Right lobe of liver (tissue), 6 donors: ENCODE measurements at places on chromosomes 3 and 15. TPM values are rescaled to one million over a fixed set of nuclear protein-coding genes. Genes with fewer than 3 reads are reported as not detected.

DNA sequence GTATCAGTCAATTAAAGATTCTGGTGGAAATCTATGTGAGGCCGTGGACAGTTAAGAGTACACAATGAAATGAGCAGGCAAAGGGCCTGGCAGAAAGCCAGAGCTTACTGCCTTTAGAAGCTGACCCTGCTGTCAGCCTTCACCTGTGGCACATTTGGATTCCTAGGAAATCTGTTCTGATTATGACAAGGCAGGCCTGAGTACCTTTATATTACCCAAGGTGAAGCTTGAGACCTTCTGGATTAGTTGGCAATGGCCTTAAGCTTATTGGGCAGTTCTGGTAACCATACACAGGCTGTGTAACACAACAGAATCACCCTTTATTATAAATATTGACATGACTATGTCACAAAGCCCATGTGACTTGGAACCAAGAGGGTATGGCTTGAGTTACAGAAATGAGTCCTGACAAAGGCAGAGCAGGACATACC is 43.2 kb downstream of the NBEAL2 start:
- DNase-seq, result peak; percentile 36

DNA sequence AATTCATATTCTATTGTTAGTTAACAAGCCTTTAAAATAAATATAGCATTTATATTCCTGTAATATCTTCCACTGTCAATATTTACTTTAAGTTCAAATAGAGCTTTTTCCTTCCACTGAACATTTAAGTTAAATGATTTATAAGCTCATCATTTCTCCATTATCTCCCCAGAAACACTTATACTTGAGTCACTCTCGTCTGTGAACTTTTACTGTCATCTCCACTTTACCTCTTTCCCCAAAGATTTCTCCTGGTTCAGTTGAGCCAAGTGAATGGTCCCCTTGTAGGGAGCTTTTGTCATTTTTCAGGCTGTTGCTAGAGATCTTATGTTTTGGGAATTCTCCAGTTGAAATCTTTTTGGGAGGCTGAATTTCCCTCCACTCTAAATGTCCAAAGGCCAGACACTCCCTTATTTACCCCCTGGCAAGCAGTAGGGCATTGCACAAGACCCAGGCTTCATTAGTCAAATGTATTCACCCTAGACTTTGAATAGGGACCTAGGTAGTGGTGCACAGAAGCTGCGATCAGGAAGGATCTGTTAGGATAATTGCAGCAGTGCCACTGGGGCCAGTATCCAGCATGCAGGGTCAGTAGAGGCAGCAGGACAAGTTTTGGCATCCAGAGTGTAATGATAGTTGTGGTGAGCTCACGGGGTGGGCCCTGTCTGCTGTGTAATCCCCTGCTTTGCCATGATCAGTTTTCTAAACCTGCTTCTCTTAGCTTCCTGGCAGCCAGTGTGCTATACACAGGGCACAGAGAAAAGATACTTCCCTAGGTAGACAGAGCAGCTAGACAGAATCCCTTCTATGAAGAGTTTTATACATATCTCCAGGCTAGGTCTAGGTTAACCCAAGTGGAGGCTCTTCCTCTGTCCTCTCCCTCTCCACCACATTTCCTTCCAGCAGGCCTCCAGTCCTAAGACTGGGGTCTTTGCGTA is 356.5 kb upstream of the SLCO3A1 start:
- DNase-seq, result peak; percentile 73

DNA sequence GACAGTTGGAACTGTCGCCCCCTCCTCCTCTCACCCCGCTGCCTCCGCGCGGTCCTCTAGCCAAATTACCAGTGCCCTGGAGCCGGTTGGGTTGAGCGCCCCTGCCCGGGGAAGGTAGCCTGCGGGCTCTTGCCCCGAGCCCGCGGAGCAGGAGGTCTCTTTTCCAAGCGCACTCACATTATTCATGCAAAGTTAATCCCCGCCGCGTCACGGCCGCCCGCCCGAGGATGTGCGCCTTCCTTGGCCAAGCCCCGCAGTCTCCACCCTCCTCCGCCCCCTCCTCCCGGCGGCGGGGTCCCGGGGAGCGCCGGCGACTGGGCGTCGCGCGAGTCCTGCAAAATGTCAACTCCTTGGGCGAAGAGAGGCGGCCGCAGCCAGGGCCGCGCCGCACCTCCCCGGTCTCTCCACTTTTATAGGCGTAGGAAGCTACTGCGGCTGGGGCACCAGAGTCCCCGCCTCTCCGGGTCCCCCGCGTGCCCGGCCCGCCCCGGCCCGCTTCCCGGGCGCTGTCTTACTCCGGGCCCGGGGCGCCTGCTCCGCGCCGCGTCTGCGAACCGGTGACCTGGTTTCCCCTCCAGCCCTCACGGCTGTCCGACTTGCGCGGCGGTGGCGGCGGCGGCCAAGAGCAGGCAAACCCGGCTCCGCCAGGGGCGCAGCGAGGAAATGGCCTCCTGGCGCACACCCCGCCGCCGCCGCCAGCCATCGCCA is at the start of gene THRB:
THRB (minus strand) TSS at position 233 of the 708 bp plus-strand sequence.
- peak; percentile 75 for DNase-seq

KIF15 gene
- total RNA-seq, result 0.25 TPM

P4HTM gene
- 10.8 TPM for total RNA-seq

GRCh38 chr3:111509308-111509707 is 32.7 kb upstream of the CD96 start:
- no peak for DNase-seq

DNA sequence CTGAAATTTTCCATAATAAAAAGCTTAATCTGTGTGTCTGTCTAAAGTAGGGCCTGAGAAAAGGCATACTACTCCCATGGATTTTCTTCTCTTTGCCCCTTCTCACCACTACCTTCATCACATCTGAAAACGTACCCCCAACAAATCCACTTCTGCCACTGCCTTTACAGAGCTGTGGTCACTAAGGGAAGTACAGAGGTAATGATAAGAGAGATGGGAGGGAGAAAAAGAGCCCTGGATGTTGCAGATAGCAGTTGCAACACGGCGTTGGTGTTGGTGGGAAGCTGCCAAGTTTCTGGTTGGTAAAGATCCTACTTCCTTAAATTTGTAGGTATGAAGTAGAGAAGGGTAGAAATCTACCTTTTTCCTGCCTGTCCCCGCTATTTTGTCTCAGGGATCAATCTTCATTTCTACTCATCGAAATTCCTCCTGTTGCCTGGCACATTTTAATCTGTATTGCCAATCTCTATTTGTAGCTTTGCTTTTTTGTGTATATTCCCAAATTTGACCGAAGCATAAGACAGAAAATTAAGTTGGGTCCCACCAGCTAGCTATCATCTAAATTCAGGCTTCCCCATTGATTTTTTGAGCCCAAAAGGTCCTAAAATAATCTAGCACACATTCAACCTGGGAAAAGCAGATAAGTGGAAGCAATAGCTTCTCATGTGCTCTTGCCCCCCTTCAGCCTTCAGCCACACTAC is 102.9 kb downstream of the TFDP2 start:
- no peak for DNase-seq

DNA sequence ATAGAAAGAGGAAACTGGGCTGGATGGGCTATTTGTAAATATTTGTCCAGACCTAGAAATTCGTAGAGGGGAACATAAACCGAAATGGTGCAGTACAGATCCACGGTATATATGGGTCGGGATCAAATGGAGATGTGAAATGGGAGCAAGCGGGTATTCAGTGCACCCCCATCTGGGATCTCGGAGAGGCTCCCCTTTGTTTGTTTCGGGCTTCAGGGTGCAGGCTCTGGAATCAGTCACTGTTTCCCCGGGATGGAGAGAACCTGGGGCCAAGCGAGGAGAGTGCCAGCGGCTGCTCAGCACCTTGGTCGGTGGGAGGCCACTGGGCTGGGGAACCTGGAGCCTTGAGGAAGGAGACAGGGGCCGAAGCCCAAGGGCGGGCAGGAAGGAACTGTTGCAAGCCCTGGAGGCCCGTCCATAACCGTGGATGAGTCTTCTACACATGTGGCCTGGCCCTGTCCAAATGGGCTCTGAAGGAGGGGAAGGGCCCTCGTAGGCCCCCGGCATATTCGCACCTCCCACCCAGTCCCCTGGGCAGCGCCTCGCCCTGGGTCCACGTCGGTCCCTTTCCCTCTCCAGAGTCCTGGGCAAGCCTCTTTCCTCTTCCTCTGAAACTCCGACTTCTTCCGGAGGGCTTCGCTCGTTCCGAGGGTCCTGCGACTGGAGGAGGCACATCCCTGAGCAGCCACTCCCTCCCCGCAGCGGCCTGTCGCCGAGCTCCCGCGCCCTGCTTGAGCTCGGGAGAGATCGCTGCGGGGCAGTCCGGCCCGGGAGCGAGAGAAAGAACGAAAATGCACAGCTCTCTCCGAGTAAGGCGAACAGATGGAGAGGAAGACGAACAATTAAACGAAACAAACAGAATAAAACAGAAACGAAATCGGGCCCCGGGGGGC is 3.0 kb downstream of the ISL2 start:
- DNase-seq, result no peak

DNA sequence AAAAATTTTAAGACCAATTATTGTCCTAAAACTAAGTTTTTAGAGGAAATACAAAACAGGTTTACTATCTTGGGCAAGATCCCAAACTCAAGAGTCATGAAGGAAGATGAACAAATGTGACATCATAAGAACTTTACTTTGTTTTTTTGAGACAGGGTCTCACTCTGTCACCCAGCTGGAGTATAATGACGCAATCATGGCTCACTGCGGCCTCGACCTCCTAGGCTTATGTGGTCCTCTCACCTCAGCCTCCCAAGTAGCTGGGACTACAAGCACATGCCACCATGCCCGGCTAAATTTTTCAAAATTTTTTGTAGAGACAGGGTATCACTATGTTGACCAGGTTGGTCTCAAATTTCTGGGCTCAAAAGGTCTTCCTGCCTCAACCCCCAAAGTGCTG is 69.3 kb downstream of the PCSK6 start:
- no peak for DNase-seq

- DNase-seq, result no peak
These were observed 102.9 kb upstream of the ARHGEF3 start for GRCh38 chr3:56904552-56905215.

GRCh38 chr3:101888653-101889052 is 39.3 kb downstream of the NFKBIZ start:
- no peak for DNase-seq

DNA sequence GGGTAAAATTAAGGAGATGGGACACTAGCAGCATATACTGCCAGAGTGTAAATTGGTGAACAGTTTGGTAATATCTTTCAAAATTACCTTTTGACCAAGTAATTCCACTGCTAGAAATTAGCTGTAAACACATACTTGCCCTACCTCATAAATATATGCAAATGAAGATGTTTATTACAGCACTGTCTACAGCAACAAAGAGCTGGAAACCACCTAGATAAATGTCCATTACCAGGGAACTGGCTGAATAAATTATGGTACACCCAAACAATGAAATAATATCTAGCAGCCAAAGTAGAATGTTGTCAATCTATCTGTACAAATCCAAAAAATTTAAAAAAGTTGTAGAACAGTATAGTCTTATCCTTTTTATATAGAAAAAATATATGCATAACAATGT is 105.9 kb upstream of the FAM3D start:
- DNase-seq, result no peak

DNA sequence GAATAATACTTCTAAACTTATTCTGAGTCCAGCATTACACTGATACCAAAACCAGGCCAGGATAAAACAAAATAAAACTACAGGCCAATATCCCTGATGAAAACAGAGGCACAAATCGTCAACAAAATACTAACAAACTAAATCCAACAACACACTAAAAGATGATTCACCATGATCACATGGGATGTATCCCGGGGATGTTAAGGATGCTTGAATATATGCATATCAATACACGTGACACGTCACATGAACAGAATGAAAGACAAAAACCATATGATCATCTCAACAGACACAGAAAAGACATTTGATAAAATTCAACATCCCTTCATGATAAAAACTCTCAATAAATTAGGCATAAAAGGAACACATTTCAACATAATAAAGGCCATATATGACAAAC is 91.5 kb downstream of the CSNK1G1 start:
- DNase-seq, result no peak

DNA sequence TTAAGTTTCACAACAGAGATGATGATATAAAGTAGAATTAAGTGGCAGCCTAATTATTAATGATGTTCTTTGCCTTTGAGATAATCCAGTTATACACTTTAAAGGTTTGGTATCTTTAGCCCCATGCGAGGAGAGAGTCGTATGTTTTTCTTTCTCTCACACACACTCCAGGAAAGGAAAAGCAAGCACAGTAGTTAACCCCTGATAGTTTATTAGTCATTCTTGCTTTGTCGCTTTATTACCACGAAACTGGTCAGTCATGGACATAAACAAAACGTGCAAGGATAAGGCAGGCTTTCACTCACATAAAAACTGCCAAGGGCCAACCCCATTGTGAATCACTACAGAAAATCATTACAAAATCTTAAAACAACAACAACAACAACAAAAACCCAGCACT is 866.9 kb downstream of the FHIT start:
- DNase-seq, result no peak

LRRC15 gene
- total RNA-seq, result 0.09 TPM

- DNase-seq, result peak; percentile 91
These were observed 680 bp downstream of the GOLIM4 start for GRCh38 chr3:168094877-168095610.

FGD5 gene
- 5.9 TPM for total RNA-seq

DNA sequence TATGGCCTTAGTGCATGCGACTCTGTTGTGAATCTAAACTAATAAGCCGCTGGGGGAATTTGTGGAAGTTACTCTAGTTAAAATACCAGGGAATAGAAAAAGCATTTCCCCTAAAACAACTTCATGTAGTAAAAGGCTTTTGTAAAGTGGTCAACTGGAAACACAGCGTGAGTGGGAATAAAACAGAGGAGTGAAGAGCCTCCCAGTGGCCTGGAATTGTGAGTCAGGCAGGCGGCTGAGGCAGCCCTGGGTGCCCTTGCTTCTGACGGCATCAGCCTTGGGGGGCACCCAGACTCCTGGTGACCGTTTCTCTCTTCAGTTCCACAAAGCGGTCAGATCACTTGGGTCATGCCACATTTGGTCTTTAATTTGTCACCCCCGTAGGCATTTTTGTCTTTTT is 108.4 kb downstream of the GHSR start:
- no peak for DNase-seq

- no peak for DNase-seq
These were observed 197.2 kb upstream of the VEPH1 start for GRCh38 chr3:157700405-157700804.

DNA sequence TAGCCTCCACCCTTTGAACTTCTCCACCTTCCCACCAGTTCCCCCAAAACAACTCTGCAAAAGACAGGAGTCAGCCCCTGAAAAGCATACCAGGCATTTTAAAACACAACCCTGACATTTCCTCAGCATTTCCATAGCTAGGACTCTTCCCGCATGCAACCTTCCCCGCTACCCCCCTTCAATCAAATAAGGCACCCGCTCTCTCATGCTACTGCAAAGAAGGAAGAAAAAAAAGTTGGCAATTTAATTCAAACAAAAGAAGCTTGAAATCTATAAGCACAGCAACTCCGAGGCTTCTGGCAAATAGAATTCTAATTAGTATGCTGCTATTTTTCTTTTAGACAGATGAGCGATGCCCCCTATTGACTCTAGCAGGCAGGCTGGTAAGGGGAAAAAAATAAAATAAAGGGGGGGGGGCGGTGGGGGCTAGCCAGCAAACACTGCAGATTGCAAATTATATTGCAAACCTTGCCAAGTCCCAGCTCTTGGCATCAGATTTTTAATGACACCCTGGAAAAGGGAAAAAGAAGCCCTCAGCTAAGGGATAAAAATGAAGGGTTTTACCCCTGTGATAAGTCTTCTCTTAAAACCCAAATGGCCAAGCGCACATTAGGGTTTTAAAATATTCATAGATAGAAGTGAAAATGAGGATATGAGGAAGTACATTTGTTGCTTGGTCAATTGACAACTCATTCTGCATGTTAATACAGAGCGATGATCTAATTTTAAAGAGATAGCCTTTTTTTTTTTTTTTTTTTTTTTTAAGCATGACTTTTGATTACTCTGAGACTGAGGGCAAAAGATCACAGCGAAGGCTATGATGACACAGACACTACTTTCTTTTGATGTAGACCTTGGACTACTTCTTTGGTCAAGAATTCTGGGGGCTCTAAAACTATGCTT is 255.2 kb downstream of the NR2F2 start:
- DNase-seq, result no peak
